ENCODE measurements at places on chromosomes 6 and 20.

DNA sequence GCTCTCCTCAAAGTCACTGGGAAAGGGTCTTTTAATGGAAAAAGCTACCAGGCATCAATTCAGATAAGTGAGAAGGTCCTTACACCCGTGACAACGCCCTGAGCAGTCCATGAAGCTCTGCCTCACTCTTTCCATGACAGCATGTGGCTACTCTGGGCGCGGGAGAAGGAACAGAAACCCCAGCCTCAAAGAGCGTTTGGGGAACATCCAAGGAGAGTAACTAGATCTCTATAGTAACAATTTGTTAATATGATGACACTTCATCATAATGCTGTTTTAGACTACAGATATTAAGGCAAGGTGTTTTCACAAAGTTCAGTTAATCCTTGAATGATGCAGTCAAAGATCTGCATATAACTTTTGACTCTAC, 55.2 kb downstream of the KIF6 start:
- DNase-seq = no peak

GRCh38 chr6:2952557-2953095, 18.7 kb downstream of the SERPINB6 start:
- DNase-seq = peak; percentile 53

DNA sequence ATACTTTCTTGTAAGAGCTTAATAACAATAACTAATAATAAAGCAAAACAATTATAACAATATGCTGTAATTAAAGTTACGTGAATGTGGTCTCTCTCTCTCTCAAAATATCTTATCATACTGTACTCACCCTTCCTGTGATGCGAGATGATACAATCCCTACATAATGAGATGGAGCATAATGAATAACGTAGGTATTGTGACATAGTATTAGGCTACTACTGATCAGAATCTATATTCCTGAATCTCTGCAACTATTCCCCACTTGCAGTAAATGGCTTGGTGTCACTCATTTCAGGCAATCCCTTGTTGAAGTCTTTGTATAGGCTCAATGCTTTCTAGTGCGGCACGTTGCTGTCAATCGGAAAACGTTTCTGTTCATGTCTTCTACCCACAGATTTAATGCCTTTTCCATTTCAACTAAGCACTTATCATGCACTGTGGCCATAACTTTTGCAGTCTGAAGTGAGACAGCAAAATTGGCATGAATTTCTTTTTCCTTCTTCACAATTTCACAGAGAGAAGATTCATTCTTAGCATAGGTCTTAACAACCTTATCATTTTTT, 32.3 kb downstream of the MOXD1 start:
- DNase-seq = no peak

- no peak for DNase-seq
Observed at GRCh38 chr6:38282911-38283310, 356.8 kb downstream of the BTBD9 start.

GRCh38 chr6:10431423-10432164, 16.7 kb upstream of the TFAP2A start:
- no peak for DNase-seq

DNA sequence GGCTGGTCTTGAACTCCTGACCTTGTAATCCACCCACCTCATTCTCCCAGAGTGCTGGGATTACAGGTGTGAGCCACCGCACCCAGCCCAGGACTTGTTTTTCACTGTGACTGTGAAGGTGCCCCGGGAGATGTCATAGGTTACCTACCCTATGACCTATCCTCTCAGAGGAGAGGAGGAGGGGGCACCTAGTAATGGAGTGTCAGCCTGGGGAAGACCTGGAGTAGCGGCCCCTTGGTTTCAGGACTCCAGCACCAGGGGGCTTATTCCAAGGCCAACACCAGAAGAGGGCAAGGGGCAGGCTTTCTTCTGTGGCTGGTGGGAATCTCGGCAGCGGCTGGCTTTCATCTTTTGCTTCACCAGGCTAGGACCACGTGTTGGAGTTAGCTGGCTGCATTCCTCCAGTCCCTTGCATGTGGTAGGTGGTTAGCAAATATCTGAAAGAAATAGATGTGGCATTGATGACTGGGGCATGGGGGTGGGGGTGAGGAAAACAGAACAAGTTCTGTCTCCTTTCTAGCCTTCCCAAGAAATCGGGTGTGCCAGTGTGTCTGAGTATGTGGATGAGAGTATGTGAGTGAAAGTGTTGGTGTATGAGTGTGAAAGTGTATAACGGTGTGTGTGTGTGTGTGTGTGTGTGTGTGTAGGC, 7.9 kb upstream of the ITPR3 start:
- no peak for DNase-seq

DNA sequence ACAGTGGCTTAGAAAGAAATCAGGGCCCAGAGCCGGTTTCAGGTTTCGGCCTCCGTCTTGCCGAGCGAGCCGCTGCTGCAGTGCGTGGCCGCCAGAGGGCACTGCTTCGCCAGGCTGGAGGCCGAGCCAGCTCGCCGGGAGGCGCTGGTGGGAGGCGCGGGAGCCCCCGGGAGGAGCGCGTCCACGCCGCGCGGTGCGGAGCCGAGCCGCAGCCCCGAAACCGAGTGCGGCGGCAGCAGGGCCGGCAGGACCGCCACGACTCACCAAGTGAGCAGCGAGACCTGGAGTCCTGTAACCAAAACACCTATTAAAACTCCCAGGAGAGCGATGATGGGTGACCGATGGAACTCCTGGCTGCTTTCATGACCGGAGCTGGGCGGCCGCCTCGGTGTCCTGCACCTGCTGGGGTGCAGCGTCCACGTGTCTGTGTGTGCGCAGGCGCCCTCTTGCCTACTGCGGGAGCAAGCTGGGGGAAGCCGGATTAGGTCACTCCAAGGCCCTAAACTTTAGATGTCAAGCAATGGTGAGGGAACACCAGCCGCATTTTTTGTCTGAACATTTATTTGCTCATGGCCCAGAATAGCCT, 186.9 kb upstream of the UST start:
- peak; percentile 48 for DNase-seq

DNA sequence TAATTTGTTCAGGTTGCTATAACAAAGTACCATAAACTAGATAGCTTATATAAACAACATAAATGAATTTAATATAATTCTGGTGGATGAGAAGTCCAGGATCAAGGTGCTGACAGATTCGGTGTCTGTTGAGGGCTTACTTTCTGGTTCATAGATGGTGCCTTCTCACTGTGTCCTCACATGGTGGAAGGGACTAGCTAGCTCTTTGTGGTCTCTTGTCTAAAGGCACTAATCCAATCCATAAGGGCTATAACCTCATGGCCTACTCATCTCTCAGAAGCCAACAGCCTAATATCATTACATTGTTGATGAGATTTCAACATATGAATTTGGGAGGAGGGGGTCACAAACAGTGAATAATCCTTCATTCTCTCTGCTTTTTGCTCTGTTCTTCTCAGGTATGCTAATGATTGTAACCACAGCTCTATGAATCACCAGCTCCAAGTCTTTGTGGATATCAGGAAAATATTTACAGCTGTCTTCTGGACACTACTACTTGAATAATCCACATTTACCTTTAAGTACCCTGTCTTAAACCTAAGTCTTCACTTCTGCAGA, 122.3 kb downstream of the NKAIN2 start:
- no peak for DNase-seq

DNA sequence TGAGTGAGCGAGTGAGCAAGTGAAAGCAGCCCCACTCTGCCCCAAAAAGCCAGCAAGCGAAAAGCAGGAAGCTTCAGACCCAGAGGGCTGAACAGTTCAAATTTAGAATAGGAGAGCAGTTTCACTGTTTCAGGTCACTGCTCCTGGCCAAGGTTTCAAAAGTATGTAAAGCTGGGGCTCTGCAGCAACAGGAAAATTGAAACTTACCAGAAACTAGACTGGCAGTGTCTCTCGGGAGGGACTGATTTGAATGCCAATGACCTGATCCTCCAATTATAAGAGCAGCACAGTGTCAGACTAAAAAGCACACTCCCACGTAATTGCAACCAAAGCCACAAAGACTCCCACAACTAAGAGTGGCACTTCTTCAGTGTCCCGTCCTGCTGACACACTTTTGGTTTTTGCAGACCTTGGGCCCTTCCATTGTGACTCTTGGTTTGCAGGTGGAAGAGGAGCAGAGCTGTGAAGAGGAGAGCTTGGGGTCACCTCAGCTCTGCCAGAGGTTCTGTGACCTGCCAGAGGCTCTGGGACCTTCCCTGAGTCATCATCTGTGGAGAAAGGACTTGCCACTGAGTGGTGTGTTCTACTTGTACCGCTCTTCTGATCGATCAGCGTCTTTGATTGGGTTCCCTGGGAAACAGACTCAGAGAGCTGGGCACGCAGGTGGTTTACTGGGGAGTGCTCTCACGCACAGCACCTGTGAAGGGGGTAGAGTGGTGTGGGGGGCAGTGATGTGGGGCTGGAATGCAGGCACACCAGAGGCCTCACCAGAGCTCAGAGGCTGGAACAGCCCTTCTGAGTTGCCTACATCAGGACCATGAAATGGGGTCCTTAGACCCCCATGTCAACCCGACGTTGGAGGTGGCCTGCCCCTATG, 52.7 kb upstream of the PTGIS start:
- DNase-seq = no peak

GRCh38 chr6:111563581-111563980, 42.1 kb downstream of the TRAF3IP2 start:
- DNase-seq = no peak

DNA sequence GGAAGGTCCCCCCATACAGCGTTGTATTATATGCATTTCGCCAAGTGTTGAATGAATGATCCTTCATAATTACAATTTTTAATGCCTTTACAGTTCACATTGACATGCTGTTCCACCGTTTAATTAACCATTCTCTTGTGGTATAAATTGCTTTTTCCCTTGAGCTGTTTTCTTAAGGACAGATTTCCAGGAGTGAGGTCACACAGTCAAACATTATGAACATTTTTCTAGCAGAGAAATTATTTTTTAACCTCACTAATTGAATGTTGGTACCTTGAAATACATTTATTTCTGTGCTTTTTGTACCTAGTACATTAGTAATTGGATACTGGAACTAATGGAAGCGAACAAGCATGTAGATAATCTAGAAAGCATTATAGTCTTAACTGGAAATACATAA, 76.7 kb upstream of the C20orf144 start:
- DNase-seq = no peak

- DNase-seq = no peak
Observed at GRCh38 chr20:18496042-18496441, 983 bp downstream of the RBBP9 start.

DNA sequence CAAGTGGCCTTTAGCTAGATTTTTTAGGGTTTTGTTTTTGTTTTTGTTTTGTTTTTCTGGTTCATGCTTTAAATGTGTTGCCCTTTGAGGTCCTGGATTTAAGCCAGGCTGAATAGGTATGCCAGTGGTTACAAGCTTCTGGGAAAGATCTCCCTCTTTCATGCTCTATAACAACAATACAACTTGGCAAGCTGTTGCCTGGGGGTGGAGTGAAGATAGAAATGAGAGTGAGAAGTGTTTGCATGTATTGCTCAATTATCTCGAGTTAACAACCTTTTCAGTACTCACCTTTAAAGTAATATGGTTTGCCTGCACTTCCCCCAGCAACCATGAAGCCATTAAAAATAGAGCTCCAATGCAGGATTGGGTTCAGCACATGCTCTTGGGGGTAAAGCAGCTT, 19.2 kb upstream of the HAO1 start:
- no peak for DNase-seq

GRCh38 chr6:55410674-55411073, 83.4 kb downstream of the GFRAL start:
- no peak for DNase-seq

GRCh38 chr20:17969278-17969883, 563 bp downstream of the MGME1 start:
- DNase-seq = no peak

GRCh38 chr20:46009816-46010215, 1.1 kb downstream of the MMP9 start:
- no peak for DNase-seq

All from activated T-helper 2 cell treated with anti-CD3 and anti-CD28 coated beads, Interferon-gamma antibody, Interleukin-2, Interleukin-4, amounts not matched to agents 10 μg/mL and 5 μg/mL and 100 μg/mL, durations not matched to agents 14 hours and 24 hours and 36 hours (primary cell).